Tongue (tissue), 3 donors: ENCODE measurements at places on chromosomes 12 and 14. TPM values are rescaled to one million over a fixed set of nuclear protein-coding genes. Genes with fewer than 3 reads are reported as not detected.

DNA sequence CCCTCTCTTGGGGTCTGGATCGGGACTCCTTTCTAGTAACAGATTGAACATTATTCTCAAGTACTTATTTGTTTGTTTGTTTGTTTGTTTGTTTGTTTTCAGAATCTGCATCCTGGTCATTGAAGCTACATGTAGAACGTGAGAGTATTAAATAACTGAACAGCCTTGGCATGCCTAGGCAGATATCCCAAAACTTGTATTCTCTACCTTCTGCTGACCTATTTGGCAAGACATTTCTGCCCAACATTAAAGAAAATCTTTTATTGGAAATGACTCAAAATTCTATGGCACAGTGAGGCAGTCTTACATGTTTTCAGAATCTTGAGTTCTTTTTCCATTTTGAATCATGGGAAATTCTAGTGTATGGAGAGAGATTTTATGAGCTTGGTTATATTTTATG, 165.1 kb upstream of the CNOT2 start:
- DNase-seq = no peak

DNA sequence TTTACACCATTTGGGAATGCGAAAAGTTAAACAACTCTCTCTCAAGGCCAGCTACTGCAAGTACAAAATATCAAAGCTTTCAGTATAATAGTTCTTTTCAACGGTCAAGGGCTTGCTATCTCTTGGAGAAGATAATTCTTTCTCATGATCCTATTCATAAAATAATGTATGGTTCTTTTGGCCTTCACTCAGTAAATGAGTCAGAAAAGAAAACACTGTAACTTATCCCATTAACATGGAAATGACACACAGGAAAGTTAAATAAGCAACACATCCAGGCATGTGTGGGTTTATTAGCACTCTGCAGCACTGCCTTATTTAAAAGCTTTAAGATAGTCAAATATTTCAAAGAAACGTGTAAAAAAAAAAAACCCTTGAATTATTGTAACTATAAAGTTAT, 36.9 kb downstream of the ZFC3H1 start:
- no peak for DNase-seq

DNA sequence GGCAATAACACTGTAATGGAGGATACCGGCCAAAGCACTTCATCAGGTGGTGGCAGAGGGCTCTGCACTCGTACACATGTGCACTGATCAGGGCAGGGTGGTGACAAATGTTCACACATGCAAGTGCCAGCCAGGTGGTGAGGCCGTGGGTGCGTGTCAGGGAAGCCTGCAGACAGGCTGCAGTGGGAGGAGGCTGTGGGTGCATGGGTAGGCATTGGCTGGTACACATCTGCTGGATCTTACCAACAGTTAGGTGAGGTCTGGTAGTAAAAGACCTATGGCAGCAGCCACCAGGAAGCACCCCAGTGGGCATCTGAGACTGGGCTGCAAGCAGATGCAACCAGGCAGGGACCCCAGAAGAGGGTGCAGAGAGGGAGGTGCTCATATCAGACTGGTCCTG, 65.3 kb downstream of the PDE6H start:
- DNase-seq = no peak

GRCh38 chr12:12007713-12008231, 63.0 kb upstream of the BCL2L14 start:
- no peak for DNase-seq

- DNase-seq = no peak
These were observed 26.8 kb upstream of the CLIP1 start for GRCh38 chr12:122449317-122449716.

- no peak for DNase-seq
These were observed 56.9 kb downstream of the TMTC1 start for GRCh38 chr12:29726741-29727348.

DNA sequence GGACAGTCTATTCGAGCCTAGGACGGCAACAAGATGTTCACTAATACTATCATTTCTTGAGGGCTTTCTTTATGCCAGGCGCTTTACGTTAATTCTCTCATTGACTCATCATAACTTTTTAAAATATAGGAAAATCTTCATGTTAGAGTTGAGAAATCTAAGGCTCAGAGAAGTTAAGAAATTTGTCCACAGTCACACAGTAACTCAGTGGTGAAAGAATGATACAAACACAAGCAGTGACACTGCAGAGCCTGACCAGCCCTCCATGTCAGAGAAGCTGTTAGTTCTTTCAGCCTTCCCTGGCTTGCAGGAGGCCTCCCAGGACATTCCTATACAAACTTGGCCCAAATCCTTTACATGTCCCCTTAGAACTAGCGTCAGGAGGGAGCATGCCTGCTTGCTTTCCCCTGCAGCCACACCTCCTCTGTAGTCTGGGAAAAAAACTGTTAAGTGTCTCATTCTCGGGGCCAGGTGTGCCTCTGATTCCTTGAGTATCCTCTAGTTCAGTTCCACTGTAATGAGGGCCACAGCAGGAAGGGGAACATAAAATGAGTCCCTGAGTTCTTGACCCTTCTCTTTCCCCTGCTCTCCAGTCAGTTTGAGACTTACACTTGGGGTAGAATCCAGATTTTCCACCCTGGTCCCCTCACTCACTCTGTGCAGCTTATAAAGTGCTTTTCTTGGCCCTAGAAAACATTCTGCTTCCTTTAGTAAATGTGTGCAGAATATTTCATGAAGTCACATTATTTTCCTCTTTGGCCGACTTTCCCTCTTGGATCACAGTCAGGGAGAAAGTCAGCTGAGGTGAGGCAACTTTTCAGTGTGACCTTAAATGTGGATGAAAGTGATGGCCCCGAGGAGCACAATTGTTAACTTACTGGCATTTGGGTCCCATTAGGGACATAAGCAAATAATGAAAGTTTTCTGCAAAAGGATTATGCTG, 152.2 kb upstream of the HIF1A start:
- DNase-seq = peak; percentile 65

DNA sequence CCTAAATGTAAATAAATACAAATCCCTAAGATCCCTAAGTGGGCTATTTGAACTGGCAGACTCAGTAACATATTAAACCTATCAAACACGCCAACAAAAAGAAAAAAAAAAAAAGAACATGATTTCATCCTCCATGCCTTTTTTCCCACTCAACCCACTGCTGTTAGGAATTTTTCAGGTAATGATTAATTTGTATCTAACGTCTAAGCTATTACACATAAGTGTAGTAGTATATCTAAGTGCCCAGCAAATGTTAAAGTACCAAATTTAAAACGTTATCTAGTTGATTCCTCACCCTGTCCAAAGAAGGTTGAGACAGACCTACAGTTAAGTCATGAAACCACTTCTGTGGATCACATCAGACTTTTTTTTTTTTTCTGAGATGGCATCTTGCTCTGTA, 16.4 kb upstream of the ARID4A start:
- DNase-seq = no peak

DNA sequence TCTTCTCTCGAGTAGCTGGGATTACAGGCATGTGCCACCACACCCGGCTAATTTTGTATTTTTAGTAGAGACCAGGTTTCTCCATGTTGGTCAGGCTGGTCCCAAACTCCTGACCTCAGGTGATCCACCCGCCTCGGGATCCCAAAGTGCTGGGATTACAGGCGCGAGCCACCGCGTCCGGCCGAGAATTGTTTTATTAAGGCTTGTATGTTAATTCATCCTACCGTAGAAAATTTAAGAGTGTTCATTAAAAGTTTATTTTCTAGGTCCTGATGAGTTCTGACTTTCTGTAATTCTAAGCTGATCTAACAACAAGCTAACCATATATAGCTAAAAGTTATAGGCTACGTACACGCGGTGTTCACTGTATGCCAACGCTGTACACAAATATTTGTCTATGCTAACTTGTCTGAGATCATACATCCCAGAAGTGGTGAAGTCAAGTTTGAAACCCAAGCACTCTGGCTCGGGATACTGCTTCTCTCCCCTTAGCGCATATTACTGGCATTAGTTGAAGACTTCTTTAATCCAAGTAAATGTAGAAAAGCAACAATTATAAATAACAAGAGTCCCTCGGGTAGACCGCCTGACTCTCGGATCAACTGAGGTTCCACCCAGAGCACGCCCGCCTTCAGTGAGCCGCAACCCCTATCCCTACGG, 570 bp upstream of the MRPS35 start:
- no peak for DNase-seq

DNA sequence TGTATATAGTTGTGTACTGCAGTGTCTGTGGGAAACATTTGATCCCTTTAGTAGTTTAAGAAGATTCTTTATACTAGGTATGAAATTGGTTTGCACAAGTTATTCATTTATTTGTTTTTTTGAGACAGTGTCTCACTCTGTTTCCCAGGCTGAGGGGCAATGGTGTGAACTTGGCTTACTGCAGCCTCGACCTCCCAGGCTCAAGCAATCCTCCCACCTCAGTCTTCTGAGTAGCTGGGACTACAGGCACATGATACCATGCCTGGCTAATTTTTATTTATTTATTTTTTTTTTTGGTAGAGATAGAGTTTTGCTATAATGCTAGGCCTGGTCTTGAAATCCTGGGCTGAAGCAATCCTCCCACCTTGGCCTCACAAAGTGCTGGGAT, 209.4 kb downstream of the RASSF9 start:
- DNase-seq = no peak

GRCh38 chr14:20503898-20504297, 1.4 kb upstream of the RNASE10 start:
- DNase-seq = no peak

DNA sequence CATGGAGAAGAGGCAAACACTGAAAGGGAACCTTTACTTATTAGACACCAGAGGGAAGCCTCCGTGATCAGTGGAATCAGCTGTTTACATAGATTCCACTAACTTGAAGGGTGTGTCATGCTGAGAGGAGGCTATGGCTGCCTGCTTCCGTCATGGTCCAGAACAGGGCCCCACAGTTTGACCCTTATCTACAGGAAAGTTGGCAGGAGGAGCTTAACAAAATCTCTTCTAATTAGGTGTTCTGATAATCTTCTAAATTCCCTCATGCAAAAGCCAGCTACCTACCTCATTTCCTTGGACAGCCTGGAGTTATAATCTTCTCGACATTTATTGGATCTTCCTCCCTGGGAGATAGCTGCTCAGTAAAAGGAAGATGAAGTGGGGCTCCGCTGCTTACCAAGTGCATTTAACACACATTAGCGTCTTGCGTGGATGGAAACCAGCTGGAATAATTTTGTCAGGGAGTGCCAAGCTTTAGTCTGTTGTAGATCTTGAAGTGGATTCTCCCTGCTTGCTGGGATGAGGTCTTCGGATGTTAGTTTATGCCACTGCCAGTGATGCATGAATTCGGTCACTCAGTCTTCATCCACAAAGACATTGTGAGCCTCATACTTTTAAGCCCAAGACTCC, 171.0 kb downstream of the PAH start:
- peak; percentile 42 for DNase-seq

- no peak for DNase-seq
These were observed 65.1 kb upstream of the GZMB start for GRCh38 chr14:24699052-24699451.

GRCh38 chr14:92923744-92924103, 774 bp downstream of the CHGA start:
- no peak for DNase-seq

- peak; percentile 68 for DNase-seq
These were observed 175.9 kb upstream of the RBM19 start for GRCh38 chr12:114141921-114142564.

DNA sequence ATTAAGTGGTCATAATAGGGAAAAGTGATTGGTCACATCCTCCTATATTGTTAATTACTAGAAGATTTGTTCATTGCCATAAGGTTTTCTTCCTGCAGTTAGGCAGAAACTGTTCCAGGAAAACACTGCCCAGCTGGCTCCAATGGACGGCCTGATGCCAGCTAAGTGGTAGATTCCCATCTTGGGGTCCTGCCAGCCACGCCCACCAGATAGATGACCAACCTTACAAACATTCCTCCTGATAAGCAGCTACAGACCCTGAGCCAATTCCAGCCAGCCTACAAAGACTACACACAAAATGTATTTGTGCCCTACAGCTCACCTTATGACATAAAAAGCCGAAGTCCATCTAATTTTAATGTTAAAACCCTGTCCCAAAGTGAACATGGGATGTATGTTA, 685.9 kb upstream of the USP15 start:
- DNase-seq = no peak

DNA sequence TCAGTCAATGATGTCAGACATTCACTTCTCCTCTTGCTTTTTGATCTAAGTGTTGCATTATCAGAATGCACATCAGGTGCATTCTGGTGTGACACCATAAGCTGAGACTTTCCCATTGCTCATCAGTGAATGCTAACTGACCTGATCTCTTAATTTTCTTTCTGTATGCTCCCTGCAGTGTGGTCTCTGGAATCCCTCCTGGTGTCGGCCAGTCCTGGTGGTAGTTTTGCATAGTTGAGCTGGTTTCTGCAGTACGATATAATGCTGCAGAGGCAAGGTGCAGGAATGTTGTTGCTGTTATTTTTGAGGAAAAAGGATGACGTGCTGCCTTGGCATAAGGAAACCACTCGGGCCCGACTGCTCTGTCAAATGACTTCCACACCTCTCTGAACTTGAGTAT, 11.0 kb upstream of the SRP54 start:
- no peak for DNase-seq

- no peak for DNase-seq
These were observed 6.0 kb downstream of the TGM1 start for GRCh38 chr14:24256960-24257359.

DNA sequence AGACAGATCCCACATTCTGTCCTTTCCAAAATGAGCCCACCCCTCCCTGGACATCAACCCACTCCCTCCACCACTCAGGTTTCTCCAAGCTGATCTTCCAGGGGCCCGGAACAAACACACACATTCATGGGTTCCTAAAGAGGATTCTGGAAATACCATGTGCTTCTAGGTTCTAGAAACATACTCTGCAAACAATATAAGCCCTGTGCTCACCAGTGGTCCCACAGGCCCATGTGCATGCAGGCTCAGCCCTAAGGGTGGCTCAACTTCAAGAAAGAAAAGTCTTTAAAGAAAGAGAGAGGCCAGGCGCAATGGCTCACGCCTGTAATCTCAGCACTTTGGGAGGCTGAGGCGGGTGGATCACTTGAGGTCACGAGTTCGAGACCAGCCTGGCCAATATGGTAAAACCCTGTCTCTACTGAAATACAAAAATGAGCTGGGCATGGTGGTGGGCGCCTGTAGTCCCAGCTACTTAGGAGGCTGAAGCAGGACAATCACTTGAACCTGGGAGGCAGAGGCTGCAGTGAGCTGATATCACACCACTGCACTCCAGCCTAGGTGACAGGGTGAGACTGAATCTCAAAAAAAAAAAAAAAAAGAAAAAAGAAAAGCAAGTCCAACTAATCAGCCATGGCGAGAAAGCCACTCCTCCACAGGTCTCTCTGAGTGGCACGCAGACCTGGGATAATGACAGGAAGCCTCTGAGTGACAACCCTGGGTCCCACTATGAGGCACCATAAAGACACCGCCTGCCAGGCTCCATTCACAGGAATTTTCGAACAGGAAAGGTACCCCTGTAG, 59.5 kb upstream of the PNMA1 start:
- DNase-seq = no peak

Gene FAM181A
- total RNA-seq = 0.31 TPM

Gene RTN1
- total RNA-seq = 5.9 TPM

Gene WIF1
- 51.1 TPM for total RNA-seq

Gene TEX52
- not detected for total RNA-seq

Gene ZDHHC22
- total RNA-seq = 0.41 TPM

Gene FRS2
- 66.4 TPM for total RNA-seq

Gene HECTD4
- total RNA-seq = 63.0 TPM

Gene HPD
- total RNA-seq = 1.0 TPM

Gene ZC3H10
- 5.6 TPM for total RNA-seq
